GM12864 (cell line): ENCODE measurements at places on chromosomes 16 and 17.

GRCh38 chr16:2715519-2715918 is 4.5 kb downstream of the PRSS27 start:
- DNase-seq: no peak

DNA sequence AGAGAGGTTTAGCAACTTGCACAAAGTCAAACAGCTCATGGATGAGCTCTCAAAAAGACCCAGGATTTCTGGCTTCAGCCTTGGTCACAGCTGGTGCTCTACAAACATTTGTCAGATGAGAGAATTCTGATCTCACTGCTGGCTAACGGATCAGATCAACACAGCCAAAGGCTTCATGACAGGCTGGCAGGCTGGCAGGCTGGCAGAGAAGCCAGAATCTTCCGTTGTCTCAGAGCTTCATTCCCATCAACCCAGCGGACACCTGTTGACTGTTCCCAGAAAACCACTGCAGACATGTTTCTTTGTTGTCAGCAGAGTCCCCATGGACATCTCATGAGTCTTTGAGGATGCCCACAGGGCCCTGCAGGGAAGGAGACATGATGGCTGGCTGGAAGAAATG is 303.8 kb upstream of the ASIC2 start:
- DNase-seq: no peak

GRCh38 chr16:87603684-87604633 is 1.7 kb downstream of the JPH3 start:
- DNase-seq: no peak

GRCh38 chr17:57080718-57081117 is 4.3 kb upstream of the AKAP1 start:
- DNase-seq: no peak

GRCh38 chr17:72429066-72429638 is 308.3 kb downstream of the SOX9 start:
- no peak for DNase-seq

DNA sequence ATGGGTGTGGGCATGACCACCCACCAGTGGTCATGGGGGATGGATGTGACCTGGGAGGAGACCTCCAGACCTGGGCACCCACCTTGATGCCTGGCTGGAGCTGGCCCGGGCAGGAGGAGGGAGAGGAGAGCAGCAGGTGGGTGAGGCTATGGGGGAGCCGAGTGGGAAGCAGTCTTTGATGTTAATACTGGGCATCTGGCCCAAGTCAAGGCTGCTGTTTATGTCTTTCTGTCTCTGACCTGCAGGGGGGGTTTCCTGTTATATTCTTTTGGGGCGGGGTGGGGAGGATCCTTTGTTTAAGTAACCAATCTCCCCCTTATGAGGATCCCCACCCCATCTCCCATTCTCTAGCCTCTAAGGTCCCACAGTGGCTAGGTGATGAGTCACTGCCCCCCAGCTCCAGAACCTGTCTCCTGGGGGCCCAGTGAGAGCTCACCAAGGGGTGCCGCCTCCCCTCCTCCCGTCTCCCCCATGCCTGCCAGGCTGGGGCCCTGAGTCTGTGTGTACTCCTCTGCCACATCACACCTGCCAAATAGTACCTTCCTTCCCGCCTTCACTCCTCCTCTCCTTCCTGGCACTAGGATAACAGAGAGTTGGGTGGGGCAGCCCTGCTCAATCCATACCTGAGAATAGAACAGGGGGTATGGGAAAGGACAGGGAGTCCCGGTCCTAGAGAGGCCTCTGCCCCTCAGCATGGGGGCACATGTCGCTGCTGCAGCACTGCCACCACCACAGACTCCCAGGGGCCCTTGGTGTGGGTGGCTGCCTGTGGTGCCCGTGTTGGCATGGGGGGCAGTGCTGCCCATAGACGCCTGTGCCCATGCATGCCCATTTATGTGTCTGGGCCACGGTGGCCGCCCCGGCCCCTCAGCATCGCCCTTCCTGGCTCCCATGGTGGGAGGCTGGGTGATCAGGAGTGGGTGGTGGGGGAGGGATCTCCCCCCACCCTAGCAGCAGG is 7.3 kb downstream of the THRA start:
- no peak for DNase-seq

DNA sequence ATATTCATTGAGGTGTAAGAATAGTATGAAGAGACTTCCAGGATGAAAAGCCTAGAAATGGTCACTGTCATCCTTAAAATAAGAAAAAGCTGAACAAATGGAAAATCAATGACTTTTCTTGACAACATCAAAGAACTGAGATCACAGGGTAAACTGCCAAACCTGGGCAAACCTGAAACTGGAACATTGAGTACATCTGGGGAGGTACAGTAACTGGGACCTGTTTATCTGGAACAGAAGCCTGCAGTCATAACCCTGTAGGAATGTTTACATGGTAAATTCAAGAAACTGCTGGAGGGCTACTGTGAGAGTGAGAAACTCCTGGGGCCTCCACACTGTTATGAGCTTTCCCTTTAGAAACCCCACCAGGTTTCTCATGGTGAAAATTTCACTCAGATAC is 130.1 kb upstream of the PIRT start:
- DNase-seq: no peak

DNA sequence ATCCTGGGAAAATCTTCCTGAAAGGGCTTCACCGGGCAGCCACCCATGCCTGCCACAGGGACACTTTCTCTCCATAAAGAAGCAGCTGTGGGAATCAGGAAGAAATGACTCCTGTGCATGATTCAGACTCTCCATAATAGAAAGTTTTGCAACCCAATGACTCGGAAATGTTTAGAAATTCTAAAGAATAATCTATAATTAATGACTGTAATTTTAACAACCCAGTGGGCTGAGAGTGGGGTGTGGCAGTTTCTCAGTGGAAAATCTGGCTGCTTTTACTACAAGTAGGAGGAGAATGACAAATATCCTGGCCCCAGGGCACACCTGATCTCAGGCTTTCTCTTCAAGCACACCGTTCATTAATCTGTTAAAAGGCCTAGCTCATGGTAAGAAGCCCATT is 25.7 kb downstream of the IRF8 start:
- no peak for DNase-seq

- DNase-seq: no peak
These were observed 2.0 kb downstream of the WSB1 start for GRCh38 chr17:27295945-27296344.

DNA sequence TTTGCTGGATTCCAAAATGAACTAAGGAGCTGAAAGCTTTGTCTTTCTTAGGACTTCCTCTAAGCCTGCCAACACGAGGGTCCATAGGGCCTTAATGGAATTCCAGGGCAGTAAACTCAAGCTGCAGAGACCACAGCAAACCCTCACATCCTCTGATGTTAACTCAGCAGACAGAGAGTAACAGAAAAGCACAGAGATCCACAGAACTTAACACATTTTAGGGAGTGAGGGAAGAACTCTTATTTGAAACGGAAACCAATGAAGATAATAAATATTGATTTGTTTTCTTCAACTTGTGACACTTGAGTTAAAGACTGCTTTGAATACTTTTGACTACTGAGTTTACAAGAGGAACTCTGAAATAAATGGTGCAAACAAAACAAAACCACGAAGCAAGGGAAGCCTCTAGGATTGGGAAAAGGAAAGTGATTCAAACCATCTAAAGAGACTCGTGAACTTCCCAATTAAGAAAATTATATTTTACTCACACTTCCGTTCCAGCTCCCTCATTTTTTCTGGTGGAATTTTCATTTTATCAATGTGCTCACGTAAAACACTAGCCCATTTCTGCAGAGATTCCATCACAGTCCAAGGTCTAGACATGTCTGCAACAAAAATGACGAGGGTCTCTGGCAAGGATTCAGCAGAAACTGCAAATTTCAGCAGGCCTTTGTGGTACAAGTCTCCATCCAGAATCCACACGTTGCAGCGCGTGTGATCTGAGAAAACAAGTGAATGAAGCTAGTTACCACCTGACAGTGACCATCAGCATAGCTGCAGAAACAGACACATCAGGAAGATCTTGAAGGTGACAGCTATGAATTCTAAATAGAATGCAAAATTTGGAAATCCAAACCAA is 9.2 kb downstream of the DYNC1LI2 start:
- DNase-seq: no peak

DNA sequence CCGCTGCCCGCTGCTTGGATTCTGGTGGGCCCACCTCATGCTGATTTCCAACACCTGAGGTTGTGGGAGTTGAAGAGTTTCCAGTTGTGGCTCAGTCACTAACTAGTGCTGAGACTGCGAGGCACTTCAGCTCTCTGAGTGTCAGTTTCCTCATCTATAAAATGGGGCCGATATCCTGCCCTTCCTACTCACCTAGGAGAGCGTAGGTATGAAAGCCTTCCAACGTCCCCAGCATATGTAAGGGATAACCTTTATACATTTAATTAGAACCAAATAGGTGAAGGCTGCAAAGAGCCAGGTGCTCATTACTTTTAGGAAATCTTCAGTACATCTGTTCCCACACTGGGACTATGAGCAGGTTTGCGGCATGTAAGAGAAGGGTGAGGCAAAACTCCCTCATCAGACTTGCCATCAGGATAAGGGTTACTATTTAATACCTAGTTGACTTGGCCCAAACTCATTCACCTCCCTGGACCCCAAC is 782 bp upstream of the KIF18B start:
- no peak for DNase-seq

DNA sequence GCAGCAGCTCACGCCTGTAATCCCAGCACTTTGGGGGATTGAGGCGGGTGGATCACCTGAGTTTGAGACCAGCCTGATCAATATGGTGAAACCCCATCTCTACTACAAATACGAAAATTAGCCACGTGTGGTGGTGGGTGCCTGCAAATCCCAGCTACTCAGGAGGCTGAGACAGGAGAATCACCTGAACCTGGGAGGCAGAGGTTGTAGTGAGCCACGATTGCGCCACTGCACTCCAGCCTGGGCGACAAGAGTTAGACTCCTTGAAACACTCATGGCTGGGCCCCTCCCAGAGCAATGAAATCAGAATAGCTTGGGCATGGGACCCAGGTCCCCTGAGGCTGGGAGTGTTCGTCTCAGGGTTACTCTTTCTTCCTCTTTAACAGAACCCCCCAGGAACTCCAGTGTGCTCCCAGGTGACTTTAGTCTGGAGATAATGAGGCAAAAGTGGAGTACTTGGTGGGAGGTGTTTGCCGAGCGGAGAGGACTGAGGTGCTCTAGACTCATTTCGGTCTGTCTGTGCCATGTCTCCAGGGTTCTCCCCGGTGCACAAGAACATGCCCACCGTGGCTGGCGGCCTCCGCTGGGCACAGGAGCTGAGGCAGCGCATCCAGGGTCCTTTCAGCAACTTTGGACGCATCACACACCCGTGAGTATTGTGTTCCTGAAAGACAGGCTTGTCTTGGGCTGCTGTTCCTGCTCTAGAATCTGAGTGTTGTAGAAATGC is 41.6 kb downstream of the DNAH9 start:
- DNase-seq: no peak

- no peak for DNase-seq
These were observed 83.5 kb upstream of the PLCG2 start for GRCh38 chr16:81695321-81696165.

DNA sequence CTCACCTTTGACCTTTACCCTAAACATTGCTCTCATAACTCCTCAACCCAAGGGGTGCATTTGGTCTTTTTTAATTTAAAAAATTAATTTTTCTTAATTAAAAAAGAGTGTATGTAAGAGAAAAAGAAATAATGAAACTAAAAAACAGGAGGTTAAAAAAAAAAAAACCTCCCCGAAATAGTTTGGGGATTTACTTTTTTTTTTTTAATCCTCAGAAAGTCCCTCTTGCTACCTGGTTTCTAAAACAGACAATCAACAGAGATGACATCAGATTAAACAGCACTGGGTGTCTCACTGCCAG is 301.3 kb downstream of the SOX9 start:
- no peak for DNase-seq

DNA sequence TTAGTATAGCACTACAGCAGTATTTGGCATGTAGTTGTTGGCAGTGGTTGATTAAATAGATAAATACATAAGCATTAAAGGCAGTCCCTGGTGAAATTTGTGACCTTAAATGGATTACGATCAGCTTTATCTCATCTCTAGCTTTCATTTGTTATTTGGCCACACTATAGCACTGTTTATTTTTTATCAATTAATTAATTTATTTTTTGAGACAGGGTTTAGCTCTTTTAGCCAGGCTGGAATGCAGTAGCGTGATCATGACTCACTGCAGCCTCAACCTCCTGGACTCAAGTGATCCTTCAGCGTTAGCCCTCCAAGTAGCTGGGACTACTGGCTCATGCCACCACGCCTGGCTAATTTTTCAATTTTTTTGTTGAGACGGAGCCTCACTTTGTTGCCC is 18.7 kb upstream of the ARHGAP17 start:
- DNase-seq: no peak

DNA sequence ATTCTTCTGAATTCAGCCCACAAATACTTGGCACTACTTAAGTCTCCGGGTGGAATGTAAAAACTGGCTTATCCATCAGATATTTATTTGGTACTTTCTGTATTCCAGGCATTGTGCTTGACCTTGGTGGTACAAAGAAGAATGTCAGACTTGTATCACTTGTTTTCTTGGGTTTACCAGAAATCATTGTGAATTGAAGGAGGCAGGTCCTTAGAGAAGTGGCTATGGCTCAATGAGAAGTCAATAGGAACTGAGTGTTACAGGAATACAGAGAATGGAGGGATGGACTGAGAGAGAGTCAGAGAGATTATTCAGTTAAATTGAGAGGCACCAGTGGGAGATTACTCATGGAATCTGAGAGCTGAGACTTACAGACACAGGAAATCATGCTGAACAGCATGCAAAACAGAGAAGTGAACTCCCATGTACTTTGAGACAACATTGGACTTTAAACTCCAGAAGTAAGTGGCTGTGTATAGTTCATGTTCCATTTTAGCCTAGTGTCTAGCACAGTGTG is 704.1 kb downstream of the CDH11 start:
- DNase-seq: no peak

DNA sequence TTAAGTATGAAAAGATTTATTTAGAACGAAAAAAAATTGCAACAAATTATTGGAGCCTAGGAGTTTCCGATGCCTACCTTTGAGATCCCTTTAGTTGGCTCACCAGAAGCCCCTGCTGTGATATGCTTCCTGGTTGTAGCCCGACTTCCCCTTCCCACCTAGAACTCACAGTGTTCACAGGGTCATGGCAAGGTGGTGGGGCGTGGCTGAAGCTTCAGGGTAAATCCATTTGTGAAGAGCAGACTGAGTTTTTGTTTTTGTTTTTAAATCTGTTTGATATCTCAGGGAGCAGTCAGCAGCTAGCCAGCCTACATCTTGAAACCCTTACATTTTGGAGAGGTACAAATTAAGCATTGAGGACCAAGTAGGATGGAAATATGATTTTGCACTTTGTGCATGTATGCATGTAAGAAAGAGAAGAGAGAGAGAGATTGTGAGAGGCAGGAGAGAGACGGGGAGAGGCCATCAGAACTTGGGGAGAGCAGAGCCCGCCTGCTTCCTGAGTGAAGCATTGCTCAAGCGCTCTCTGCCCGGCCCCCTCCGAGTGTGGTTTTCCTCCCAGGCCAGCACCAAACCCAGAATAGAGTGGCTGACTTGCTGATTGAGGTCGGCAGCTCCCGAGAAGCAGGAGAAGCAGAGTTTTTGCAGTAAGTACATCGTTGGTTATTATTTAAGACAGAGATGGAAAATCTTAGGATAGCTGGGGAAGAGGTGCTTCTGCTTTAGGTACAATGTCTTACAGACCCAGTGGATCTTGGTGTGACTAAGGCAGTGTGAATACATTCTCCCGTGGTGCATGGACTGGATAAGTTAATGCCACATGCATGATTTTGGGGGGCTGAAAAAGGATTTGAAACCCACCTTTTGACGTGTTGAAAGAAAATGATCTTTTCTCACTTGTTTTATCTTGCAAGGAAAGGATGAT is 64.2 kb downstream of the SPECC1 start:
- DNase-seq: no peak
